ENCODE measurements at places on chromosomes 2 and 18. TPM values are rescaled to one million over a fixed set of nuclear protein-coding genes. Genes with fewer than 3 reads are reported as not detected.
A peak's percentile ranks its signal among the peaks of the same experiment; 100 is the strongest.

- H3K27me3 ChIP-seq: no peaks in the 10 kb centered on the region
- no peaks in the 10 kb centered on the region for H3K36me3 ChIP-seq
- no peaks in the 10 kb centered on the region for H3K4me1 ChIP-seq
Observed at GRCh38 chr2:124241-124880, 78.1 kb upstream of the FAM110C start.

ANKRD23 gene
- 6.5 TPM for total RNA-seq

DNA sequence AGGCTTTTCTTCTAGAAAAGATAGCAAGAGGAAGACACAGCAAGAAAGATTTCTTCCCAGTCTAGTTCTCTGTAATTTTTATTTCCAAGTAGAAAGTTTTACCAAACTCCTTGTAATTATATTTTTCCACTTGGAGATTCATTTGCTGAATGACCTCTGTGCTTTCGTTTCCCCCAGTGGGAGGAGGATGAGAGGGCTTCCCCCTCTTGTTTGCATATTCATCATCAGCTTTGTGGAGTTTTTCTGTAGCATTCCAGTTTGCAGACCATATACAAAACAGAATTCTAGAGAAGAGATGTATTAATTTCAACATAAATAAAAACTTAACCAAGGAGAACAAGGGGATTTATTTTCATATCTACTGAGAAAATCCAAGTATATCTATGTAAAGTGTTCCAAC lies 51.3 kb downstream of the RMDN2 start:
- no peaks in the 10 kb centered on the region for H3K36me3 ChIP-seq
- H3K27me3 ChIP-seq: no peaks in the 10 kb centered on the region
- no peak overlapping the region for H3K4me3 ChIP-seq

CFC1 gene
- total RNA-seq: not detected

MYOM1 gene
- 377 TPM for total RNA-seq

- DNase-seq: no peak
- no peak overlapping the region for H3K27ac ChIP-seq
- H3K4me1 ChIP-seq: peaks cover 21% of the 10 kb centered on the region
- H3K36me3 ChIP-seq: no peaks in the 10 kb centered on the region
- no peaks in the 10 kb centered on the region for H3K27me3 ChIP-seq
Observed at GRCh38 chr2:6955511-6956136, 38.4 kb downstream of the RNF144A start.

WDR35 gene
- 8.2 TPM for total RNA-seq

DNA sequence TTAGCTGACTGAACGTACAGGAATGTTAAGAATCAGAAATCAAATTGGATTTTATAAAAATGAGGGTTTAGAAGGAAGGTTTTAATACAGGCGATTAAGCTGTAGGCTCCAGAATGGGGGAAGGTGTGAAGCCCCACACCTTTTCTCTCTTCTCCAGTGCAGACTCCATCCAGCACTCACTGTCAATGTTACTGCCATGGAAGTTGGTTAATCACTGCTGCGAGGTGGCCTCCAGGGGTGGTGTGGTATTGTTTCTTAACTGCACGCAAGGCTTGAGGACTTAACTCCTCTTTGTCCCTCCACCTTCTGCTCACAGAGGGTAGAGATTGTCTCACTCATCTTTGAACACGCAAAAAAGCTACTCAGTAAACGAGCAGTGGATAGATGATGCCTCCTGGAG lies 26.9 kb upstream of the YWHAQ start:
- H3K36me3 ChIP-seq: no peaks in the 10 kb centered on the region
- no peaks in the 10 kb centered on the region for H3K27me3 ChIP-seq
- peaks cover 3% of the 10 kb centered on the region for H3K4me1 ChIP-seq
- no peak overlapping the region for H3K27ac ChIP-seq
- DNase-seq: no peak
- no peak overlapping the region for H3K4me3 ChIP-seq

- no peaks in the 10 kb centered on the region for H3K27me3 ChIP-seq
- no peaks in the 10 kb centered on the region for H3K36me3 ChIP-seq
- no peak overlapping the region for H3K4me3 ChIP-seq
- no peaks in the 10 kb centered on the region for H3K4me1 ChIP-seq
Observed at GRCh38 chr18:26710470-26711096, 154.9 kb downstream of the AQP4 start.

GRCh38 chr2:28137221-28137620 lies 246.7 kb downstream of the BABAM2 start:
- H3K27me3 ChIP-seq: no peaks in the 10 kb centered on the region

- no peak overlapping the region for H3K27ac ChIP-seq
- DNase-seq: no peak
- no peak overlapping the region for H3K4me3 ChIP-seq
- no peaks in the 10 kb centered on the region for H3K36me3 ChIP-seq
- no peaks in the 10 kb centered on the region for H3K27me3 ChIP-seq
- H3K4me1 ChIP-seq: no peaks in the 10 kb centered on the region
Observed at GRCh38 chr2:132521341-132521740, 104.7 kb downstream of the GPR39 start.

- H3K4me3 ChIP-seq: no peak overlapping the region
- no peak overlapping the region for H3K27ac ChIP-seq
- H3K4me1 ChIP-seq: no peaks in the 10 kb centered on the region
- no peak for DNase-seq
Observed at GRCh38 chr2:182622231-182622630, 93.8 kb upstream of the DNAJC10 start.

DNA sequence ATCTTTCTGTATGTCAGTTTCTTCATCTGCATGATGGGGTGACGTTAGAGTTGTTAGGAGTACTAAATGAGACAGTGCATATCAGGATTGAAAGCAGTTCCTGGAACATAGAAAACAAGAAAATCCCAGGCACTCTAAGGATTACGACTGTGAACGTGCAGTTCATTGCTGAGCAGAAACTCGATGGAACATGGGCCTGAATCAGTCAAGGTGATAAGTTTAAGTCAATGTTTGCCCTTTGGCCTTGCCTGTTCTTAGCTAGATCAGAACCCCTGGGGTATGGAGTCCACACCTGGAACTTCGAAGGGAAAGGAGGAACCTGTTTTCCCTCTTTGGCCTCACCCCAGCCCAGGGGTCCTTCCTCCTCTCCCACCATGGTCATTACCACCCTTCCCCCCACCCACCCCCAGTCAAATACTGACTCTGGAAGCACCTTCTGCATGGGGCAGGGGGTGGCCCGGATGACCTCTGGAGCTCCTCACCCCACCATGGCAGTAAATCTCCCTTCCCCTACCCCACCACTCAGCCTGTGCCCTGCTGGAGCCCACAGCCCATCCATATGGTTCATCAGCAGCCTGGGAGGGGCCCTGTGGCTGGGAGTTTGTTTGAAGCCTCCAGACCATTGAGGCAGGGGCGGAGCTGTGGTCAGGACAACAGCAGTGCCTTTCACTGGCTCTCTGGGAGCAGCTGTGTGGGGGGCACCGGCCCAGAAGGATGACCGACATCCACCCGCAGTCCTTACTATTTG lies 164.1 kb downstream of the SMAD7 start:
- DNase-seq: no peak
- H3K27me3 ChIP-seq: no peaks in the 10 kb centered on the region
- peaks cover 44% of the 10 kb centered on the region for H3K4me1 ChIP-seq
- H3K4me3 ChIP-seq: no peak overlapping the region

DNA sequence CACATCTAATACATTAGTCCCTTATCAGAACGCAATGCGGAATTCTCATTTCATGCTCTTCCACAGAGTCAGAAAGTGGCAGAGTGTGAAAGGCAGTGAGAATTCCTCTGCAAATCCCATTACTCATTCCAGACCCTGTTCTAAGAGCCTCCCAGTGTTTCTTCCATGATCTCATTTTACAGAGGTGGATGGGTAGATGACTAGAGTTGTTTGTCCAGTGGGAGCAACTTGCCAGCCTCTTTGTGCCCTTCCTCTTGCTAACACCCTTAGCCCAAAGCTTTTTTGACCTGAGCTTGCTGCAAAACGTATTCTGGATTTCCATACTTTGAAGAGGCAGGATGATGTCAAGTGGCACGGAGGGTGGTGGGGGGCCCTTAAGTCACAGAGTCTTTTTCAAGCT lies 467.7 kb upstream of the RGPD4 start:
- DNase-seq: no peak
- H3K4me1 ChIP-seq: no peaks in the 10 kb centered on the region
- no peaks in the 10 kb centered on the region for H3K36me3 ChIP-seq
- no peak overlapping the region for H3K27ac ChIP-seq
- H3K4me3 ChIP-seq: no peak overlapping the region
- H3K27me3 ChIP-seq: no peaks in the 10 kb centered on the region

- H3K27ac ChIP-seq: no peak overlapping the region
- H3K36me3 ChIP-seq: no peaks in the 10 kb centered on the region
- no peaks in the 10 kb centered on the region for H3K4me1 ChIP-seq
- peak; percentile 82 for DNase-seq
- H3K4me3 ChIP-seq: no peak overlapping the region
Observed at GRCh38 chr18:35407871-35408481, 30.8 kb upstream of the ZNF396 start.

GRCh38 chr2:23616630-23617029 lies 231.7 kb downstream of the KLHL29 start:
- H3K36me3 ChIP-seq: no peaks in the 10 kb centered on the region
- no peak overlapping the region for H3K4me3 ChIP-seq
- no peak for DNase-seq
- H3K27ac ChIP-seq: peak overlapping the region; percentile 94
- peaks cover 5% of the 10 kb centered on the region for H3K27me3 ChIP-seq
- peaks cover 57% of the 10 kb centered on the region for H3K4me1 ChIP-seq

DNA sequence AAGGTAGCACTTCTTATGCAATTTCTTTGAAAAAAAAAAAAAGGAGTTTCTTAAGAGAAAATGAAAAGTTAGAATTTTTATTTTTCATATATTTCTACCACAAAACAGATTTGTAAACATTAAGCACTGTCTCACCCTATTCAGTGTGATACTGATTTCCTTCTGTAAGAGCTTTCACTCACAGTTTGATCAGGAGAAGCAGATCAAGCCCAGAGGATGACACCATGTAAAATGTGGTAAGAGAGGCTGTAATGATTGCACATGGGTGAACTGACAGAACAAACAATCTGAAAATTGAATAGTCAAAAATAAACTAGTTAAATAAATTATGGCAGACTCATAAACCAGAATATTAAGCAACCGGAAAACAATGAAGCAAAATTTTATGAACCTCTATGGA lies 54.5 kb downstream of the MEMO1 start:
- no peaks in the 10 kb centered on the region for H3K36me3 ChIP-seq
- no peaks in the 10 kb centered on the region for H3K4me1 ChIP-seq
- no peak overlapping the region for H3K27ac ChIP-seq
- H3K27me3 ChIP-seq: no peaks in the 10 kb centered on the region

TEX44 gene
- total RNA-seq: not detected

DNA sequence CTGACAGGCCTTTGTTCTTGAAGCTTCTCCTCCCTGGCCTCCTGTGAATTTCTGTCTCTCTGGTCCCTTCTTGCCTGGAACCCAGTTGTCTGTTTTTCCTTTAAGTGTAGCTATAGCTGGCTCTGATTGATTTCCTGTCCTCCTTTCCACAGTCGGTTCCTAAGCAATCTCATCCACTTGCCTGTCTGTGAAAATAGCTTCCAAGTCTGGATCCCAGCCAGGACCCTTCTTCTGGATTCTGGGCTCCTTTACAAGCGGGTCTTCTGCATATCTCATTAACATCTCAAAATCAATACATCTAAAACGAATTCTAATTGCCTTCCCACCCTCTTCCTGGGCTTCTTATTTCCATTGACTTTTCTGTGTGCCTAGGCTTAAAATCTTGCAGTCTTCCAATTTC lies 124.9 kb downstream of the DAW1 start:
- no peak overlapping the region for H3K4me3 ChIP-seq
- no peak overlapping the region for H3K27ac ChIP-seq
- no peaks in the 10 kb centered on the region for H3K4me1 ChIP-seq
- no peaks in the 10 kb centered on the region for H3K27me3 ChIP-seq
- DNase-seq: peak; percentile 51
- H3K36me3 ChIP-seq: no peaks in the 10 kb centered on the region

GRCh38 chr2:224023188-224023587 lies 15.9 kb downstream of the SERPINE2 start:
- H3K27me3 ChIP-seq: no peaks in the 10 kb centered on the region
- H3K36me3 ChIP-seq: no peaks in the 10 kb centered on the region
- no peak overlapping the region for H3K27ac ChIP-seq
- no peaks in the 10 kb centered on the region for H3K4me1 ChIP-seq

DNA sequence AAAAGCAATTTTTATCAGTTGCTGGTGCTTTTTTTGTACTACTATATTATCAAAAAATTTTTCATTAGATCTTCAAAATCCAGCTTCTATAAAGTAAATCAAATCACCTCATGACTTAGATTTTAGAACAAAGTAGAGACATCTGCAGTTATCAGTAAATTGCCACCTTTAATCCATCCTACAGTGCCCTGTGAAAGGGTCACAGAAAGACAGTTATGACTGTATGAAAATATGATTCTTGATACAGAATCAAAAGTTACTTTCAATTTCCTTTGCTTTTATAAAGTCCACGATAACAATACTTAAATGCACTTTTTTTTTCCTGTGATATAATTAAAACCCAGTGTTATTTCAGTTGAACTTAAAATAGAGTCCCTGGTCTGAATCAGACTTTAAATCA lies 61.4 kb downstream of the PRPF40A start:
- H3K27ac ChIP-seq: no peak overlapping the region
- peaks cover 22% of the 10 kb centered on the region for H3K36me3 ChIP-seq

GRCh38 chr2:150909613-150910012 lies 352.1 kb downstream of the RBM43 start:
- no peak for DNase-seq
- no peaks in the 10 kb centered on the region for H3K36me3 ChIP-seq
- H3K27me3 ChIP-seq: no peaks in the 10 kb centered on the region
- no peak overlapping the region for H3K27ac ChIP-seq
- no peak overlapping the region for H3K4me3 ChIP-seq

SERPINB3 gene
- total RNA-seq: not detected

BMP10 gene
- total RNA-seq: not detected

- no peak overlapping the region for H3K27ac ChIP-seq
- no peak overlapping the region for H3K4me3 ChIP-seq
- DNase-seq: no peak
- H3K4me1 ChIP-seq: no peaks in the 10 kb centered on the region
- H3K27me3 ChIP-seq: no peaks in the 10 kb centered on the region
Observed at GRCh38 chr2:144389930-144390311, 130.0 kb downstream of the ZEB2 start.

DNA sequence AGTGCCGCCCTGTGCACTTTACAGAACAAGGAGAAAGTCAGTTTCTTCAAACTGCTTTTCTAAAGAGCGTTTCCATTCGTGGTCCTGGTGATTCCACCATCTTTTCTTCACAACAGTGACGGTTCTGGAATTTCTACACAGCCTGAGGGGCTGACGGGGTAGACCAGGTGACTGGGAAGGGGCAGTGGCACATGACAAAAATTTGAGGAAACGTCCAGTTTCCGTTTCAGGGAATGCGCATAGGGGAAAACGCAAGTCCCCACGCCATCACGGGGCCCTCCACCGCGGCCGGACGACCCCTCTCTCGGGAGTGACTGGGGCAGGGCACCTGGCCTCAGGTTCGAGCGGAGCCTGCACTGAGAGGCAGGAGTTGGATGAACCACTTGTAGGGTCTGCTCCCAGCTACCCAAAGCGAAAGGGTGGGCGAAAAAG lies 980 bp upstream of the SPTBN1 start:
- DNase-seq: peak; percentile 73
- H3K4me1 ChIP-seq: peaks cover 14% of the 10 kb centered on the region
- no peaks in the 10 kb centered on the region for H3K27me3 ChIP-seq
- H3K4me3 ChIP-seq: peak overlapping the region; percentile 82
